COR-L47 (cell line): ENCODE measurements at places on chromosomes 4 and X.

DNA sequence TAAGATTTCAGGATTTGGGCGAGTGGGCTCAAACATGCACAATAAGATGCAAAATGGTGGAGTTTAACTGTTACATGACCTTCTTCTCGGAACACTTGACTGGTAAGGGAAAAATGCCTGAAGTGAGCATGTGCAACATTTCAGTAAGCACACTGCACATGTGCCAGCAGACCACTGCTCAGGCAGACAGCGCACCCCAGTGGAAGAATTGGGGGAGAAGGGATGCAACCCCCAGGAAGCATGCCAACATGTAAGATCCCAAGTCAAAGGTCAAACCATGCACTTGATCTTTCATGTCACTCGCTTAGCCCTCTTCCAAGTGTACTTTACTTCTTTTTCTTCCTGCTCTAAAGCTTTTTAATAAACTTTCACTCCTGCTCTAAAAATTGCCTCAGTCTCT, 256.3 kb downstream of the CENPC start:
- peak; percentile 44 for DNase-seq

GRCh38 chrX:69323786-69324720, 158.8 kb upstream of the PJA1 start:
- DNase-seq, result no peak

GRCh38 chr4:176906709-176907108, 114.0 kb upstream of the VEGFC start:
- no peak for DNase-seq

GRCh38 chrX:9905288-9905687, 61.9 kb upstream of the CLDN34 start:
- DNase-seq, result no peak

DNA sequence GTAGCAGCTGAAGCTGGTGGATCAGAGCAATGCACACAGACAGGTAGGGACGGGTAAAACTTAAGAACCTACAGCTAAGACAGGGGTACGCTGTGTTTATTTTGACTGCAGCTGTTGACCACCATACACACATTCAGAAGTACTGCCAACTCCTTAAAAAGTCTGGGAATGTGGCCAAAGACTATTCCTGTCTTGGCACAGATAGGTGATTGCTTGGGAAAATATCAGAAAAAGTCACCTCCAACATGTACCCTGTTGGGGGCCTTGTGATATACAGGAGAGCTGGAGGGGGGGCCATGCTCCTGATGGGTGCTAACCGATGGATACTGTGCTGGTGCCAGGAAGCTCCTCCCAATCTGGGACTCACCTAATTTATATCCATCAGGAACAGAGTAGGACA, 121.2 kb downstream of the VCX2 start:
- DNase-seq, result peak; percentile 42

DNA sequence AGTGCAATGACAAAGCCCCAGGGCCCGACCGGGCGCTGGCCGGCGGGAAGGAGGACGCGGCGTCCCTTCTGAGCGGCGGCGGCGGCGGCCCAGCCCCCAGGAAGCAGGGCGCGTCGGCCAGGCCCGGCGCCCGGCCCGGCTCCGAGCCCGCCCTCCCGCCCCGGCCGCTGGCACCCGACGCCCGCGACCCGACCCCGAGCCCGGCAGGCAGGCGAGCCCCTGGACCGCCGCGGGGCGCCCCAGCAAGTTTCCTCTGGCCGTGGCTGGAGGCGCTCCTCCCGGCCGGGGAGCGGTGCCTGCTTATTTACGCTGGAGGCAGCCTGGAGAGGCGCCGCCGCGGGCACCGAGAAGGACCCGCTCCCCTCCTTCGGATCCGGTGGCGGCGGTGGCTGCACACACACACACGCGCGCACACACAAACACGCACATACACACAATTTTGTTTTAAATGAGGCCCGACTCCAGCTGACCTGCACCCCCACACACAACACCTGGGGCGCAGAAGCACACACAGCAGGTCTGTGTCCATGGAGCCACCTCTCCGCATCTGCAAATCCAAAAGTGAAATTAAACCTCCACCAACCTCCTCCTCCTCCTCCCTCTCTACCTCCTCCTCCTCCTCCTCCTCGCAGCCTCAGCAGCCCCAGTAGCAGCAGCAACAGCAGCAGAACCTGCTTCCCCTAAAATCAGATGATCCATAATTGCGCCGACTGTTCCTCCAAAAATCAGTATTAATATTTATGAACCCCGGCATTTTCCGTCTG, 669 bp downstream of the IRF2 start:
- peak; percentile 39 for DNase-seq

DNA sequence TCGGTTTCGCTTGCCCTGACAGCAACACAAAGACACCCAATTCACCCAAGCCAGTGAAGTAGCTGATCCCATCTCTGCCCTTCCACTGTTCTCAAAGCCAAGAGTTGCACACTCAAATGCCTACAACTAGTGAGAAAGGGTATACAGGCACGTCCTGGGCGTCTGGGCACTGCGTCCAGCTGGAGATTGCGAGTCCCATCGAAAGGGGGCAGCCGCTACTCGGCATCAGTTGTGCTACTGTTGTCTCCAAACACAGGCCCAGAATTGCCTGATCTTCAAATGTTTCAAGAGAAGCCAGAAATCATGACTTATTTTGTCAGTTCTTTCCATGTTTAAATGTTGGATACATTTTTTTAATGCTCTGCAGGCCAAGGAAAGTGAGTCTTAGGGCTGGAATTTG, 487.8 kb downstream of the BCOR start:
- DNase-seq, result no peak

DNA sequence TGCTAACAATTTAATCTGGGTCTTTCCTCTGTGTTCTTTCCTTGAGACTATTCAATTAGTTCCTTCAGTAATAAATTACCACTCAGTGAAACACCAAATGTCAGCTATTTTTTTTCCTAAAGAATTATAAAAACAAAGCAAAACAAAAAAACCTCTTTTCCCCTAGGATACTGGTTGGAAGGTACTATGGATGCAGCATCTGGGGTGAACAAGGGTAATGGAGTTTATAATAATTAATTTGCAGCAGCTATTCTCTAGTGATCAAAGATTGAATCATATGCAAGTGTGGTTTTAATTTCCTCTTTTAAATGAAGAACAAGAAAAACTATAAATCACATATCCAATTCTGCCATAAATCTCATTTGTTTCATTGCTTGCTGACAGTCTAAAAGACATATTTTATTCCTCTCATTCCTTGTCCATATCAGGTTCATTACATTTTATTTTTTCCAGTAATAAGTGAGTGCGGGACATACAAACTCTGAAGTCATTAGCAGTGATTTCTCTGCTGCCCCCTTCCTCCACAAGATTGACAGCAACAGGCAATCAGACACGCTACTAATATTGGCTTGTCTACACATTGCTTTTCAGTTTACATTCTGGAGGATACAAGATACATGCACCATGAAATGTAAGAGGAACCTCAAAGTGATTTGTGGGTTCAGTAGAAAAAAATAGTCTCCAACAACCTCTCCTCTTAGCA, 1093.4 kb upstream of the SLIT2 start:
- no peak for DNase-seq

DNA sequence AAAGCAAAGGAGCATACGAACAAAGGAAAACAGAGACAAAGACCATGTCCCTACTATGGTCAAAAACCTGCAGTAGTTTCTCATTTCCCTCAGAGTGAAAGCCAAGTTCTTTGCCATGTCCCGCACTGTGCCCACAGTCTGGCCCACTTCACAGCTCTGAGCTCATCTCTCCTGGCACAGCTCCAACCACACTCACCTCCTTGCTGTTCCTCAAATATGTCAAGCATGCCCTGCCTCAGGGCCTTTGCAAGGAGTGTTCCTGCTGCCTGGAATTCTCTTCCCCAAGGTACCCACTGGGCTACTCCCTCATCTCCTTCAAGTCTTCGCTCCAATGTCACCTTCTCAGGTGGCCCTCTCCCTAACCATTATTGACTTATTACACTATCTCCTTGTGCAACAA, 72.1 kb downstream of the COX18 start:
- DNase-seq, result no peak

GRCh38 chrX:150683536-150684146, 9.6 kb upstream of the MTMR1 start:
- no peak for DNase-seq

DNA sequence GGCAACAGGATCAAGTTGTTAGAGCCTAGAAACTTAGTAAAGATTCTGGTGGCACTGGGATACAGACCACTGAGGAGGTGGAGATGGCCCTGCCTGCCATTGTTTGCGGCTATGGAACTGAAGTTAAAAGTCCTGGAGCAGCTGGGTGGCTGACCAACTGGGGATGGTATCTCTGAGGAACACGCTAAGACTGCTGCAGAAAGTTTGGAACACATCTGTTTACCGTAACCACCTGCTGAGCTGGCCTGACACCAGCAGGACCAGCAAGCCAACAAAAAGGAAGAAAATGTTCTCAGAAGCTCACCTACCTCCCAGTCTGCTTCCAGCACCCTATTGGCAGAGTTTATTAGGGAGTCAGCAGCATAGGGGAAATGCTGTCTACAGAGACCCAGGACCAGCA, 17.4 kb upstream of the PACRGL start:
- no peak for DNase-seq

GRCh38 chr4:177547985-177548384, 105.7 kb upstream of the AGA start:
- no peak for DNase-seq

DNA sequence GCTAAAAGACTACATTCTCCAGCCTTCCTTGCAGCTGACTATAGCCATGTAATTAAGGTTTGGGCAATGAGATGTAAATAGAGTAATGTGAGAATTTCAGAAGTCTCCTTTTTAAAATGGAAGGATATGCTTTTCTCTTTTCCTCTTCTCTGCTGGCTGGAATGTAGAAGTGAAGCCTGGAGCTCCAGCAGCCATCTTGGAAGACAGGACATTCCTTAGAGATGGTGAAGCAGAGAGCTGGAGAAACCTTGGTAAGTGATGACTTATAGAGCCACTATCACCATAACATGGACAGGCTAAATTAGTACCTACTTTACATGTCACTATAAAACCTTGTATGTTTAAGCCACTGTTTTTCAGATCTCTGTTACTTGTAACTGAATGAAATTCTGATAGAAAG, 48.0 kb downstream of the RASL11B start:
- DNase-seq, result no peak

GRCh38 chrX:43448688-43449087, 207.4 kb upstream of the MAOA start:
- DNase-seq, result no peak

GRCh38 chr4:93828995-93829819, 654 bp downstream of the ATOH1 start:
- DNase-seq, result peak; percentile 26

DNA sequence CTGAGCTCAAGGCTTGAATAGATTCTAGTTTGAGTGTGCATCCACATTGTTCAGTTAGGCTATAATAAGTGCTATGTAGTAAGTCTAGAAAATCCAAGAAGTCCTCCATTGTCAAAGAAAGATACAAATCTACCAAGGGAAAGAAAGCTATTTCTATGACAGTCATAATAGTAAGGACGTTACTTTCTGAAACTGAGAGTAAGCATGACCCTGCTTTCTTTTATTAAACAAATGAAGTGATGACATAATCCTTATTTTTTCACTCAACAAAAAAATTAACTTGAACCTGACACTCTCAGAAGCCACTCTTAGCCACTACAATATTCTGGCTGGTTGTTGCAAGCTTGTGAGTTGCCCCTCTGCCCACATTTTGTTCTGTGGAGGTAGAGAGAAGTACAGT, 33.8 kb upstream of the AMELX start:
- DNase-seq, result no peak

DNA sequence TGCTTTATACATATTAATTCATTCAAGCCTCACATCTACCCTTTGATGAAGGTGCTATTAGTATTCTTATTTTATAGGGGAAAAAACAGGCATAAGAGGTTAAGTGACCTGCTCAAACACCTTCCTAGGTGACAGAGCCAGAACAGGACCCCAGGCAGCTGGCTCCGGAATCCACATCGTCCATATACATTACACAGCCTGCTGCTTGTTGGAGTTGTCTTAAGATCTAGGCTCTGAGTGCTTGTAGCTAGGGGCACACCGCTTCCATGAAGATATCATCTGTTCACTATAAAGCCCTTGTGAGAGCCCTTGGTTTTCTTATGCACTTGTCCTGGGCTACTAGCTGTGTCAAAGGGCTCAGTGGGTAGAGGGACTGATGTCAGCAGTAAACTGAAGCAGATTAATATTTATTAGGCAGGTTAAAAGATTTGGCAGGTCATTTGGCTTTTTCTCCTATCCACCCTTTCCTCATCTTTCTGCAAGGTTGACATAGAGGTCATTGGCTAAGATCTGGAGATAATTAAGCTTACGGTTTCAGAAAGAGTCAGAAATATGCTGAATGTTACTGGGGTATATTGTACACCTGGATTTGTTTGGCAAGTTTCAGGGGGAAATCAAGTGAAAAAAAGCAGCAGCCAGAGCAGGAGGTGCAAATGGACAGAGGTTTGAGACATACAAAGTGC, 195.4 kb downstream of the SOWAHB start:
- DNase-seq, result no peak

DNA sequence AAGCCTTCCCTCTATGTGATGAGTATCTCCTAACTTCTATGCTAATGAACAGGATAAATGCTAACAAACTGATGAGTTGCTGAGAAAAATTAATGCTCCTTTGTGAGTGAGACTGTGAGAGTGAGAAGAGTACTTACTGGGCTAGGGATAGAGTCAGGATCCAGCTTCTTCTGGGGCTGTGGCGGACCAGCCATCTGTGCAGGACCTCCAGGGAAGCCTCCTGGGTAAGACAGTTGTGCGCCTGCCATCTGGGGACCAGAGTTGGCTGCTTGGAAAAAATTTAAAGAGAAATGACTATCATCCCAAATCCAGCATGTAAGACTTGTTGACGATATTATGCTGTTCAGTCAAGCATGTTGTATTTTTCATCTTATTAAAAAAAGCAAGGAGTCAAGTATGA, 21.0 kb downstream of the SEC24D start:
- DNase-seq, result no peak

DNA sequence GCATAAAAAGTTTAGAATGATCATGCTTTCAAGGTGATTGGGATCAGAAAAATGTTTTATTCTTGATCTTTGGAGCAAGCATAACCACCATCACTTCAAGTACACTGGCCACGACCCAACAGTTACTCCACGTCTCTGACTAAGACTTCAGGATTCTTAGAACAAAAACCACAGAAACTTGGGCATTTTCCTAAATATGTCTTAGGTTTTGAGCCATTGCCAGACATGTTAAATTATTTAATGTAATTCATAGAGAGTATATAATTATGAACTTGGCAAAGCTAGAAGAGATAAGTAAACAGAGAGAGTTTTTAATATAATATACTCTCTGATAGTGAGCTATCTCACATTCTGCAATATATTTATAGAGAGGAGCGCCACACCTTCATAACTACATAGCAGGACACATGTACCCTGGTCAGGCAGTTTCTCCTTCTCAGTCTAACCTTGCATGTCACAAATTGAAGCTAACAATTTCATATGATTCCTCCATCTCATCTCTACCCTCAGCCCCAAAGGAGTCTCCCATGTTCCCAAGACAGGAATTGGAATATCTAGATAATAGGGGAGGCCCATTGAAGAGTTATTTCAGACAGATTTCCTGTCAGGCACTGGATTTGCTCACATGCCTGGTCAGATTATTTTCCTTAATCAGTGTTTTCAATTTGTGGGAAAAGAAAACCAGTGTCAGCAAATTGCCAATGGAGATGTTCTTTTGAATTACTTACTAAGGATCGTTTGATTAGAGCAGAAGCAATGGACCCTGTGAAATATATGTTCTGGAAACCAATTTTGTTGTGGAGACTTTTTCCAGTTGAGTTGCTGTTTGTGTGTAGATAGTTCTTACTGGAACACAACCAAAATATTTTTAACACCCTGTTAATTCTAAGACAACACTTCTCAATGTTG, 61.7 kb upstream of the GUCY1A1 start:
- no peak for DNase-seq

- DNase-seq, result no peak
Observed at GRCh38 chr4:126182336-126182735, 867.6 kb downstream of the FAT4 start.
